ENCODE measurements at places on chromosomes 3 and 15.

- DNase-seq = no peak
These were observed 212.4 kb upstream of the TBC1D5 start for GRCh38 chr3:17954801-17955200.

GRCh38 chr15:96306321-96306720 lies 24.2 kb upstream of the NR2F2 start:
- DNase-seq = no peak

GRCh38 chr3:21825684-21826083 lies 74.7 kb upstream of the ZNF385D start:
- DNase-seq = no peak

DNA sequence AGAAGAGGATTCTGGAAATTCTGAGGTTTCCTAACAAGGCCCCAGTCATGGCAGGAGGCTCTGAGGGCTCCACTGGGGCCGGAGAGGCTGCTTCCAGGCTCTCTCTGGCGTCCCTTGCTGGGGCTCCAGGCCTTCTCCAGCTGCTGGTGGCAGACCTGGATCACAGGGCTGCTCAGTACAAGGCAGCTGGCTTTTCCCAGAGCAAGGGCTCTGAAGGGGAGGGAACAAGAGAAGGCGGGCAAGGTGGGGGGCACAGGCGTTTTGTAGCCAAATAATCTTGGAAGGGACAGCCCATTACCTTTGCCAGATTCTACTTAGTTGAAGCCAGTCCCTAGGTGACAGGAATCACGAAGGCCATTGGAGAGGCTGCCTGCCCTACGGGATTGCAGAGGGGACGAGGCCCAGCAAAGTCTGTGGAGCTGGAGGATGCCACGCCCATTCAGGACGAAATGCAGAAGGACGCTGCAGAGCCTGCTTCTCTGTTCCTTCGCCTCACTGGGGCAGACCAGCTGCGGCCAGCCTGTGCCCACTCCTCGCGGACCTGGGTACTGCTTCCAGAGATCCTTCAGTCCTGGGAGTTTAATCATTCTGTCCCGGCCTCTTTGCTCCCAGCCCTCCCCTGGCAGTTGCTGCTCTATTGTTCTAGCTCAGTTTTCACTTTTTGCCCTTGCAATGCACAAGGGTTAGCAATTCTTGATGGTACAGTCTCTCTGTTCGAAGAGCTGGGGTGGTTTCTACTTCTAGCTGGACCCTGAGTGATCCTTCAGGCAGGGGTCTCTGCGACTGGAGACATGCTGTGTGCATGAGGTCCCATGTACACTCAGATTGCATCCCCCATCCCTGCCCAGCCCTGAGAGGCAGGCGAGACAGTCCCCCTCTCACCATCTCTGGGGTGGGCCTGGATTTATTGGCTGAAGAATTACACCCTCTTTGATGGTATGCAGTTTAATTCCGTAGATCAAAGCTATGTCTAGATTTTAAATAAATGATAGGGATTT lies 149.3 kb upstream of the MEF2A start:
- no peak for DNase-seq

GRCh38 chr3:171348121-171348520 lies 112.1 kb downstream of the TNIK start:
- no peak for DNase-seq

DNA sequence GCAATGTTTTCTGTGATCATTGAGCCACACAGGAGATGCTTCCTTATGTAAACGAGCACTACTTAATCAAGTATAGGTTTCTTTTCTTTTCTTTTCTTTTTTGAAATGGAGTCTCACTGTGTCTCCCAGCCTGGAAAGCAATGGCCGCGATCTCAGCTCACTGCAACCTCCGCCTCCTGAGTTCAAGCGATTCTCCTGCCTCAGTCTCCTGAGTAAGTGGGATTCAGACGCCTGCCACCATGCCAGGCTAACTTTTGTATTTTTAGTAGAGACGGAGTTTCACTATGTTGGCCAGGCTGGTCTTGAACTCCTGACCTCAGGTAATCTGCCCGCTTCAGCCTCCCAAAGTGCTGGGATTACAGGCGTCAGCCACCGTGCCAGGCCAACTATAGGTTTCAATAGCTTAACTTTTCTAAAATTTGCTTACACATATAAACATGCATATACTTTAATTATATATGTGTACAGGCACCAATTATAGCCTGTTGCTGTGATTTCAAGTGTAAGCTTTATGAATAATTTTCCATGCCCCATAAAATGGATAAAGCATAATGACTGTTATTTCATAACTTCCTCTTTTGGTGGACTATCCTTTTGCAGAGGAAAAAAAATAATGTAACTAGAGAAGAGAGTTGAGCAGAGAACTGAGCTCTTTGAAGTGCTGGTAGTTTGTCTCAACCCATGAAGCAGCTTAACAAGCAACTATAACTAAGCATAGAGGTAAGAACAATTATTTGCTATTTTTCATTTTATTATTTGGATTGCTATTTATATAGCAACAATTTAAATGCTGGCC lies 24.8 kb upstream of the MBNL1 start:
- no peak for DNase-seq

DNA sequence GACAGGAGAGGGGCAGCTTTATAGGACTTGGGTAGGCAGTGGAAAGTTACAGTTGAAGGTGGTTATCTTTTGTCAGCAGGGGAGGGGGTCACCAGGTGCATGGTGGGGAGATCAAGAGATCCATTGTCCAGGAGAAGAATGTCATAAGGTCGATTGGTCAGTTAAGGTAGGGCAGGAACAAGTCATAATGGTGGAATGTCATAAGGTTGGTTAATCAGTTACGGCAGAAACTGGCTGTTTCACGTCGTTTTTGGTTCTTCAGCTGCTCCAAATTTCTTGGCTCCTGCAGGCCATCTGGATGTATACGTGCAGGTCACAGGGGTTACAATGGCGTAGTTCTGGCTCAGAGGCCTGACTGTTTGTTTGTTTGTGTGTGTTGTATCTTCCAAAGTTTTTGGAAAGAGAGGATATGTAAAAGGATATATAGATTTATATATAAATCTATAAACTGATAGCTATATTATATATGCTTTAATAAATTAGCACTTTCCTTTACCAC lies 565.1 kb downstream of the ZNF385D start:
- DNase-seq = no peak

GRCh38 chr3:4568841-4569240 lies 75.7 kb downstream of the ITPR1 start:
- DNase-seq = no peak

DNA sequence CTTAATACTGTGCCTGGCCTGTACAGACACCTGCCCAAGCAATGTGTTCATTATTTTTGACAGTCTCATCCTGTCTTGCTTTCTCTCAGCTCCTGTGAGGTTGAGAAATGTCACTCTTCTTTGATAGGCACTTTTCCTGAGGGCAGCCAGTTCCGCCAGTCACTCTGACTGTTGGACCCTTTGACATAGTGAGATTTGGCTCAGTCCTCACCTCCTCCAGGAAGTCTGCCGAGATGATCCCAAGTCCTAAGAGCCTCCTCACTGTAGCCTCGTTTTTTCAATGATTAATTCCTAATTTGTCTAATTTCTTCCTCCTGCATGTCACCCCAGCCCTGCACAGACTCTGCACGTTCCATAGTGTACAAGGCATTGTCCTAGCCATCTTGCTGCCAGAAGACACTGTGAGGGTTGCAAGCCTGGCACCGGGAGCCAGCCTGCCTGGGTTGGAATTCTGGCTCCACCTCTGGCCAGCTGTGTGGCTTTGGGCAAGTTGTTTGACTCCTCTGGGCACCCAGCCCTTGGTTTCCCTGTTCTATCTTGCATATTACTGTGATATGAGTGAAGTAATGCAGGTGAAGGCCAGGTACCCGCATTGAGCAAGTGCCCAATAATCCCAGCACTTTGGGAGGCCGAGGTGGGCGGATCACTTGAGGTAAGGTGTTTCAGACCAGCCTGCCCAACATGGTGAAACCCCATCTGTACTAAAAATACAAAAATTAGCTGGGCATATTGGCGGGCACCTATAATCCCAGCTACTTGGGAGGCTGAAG lies 24.3 kb downstream of the RPLP1 start:
- no peak for DNase-seq

- DNase-seq = no peak
These were observed 14.4 kb upstream of the NOX5 start for GRCh38 chr15:69000091-69000490.

DNA sequence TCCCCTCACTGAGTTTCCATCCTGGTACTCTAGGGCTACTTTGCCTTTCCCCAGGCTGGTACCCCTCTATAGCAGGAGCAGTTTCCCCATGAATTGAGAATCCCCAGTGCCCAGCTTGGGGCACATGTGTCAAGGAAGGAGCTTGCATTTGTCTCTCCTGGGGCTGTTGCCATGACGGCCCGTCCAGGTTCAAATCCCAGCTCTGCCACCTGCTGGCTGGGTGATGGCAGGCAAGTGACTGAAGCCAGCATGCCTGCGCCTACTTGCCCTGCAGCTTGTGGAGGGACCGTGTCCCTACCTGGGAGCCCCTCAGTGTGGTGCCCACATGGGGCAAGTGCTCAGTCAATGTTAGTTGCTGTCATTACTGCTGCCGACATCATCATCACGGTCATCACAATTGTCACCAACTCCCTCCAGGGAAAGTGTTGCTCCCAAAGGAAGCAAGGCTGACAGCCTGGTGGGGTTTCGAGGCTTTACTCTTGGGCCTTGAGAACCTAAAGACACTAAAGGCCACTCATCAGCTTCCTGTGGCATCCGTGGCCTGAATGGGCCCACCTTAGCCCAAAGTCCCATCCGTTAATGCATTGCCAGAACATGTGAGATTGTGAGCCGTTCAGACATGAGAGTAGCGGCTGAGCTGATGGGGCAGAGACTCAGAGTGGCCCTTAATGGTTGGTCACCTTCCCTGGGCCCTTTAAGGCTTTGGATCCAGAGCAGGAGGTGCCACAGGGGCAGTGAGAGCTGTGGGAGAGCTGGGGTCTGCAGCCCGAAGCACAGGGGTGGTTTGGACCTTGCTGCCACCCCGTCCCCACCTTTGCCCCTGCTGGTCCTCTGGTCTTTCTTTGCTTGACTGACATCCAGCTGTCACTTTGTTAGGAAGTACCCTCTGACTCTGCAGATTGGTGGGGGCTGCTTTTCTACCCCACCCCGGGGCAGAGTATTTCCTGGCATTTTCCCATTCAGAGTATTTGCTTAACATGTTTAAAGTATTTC lies 144.4 kb downstream of the DNAJB8 start:
- peak; percentile 25 for DNase-seq

- no peak for DNase-seq
These were observed 41.2 kb downstream of the CEP63 start for GRCh38 chr3:134527037-134527436.

- no peak for DNase-seq
These were observed 5.8 kb upstream of the TGFBR2 start for GRCh38 chr3:30600572-30600971.

GRCh38 chr15:83288381-83288801 lies 3.9 kb upstream of the BNC1 start:
- no peak for DNase-seq

- no peak for DNase-seq
These were observed 216.6 kb downstream of the XXYLT1 start for GRCh38 chr3:195054311-195054710.

- no peak for DNase-seq
These were observed 37.4 kb downstream of the GHSR start for GRCh38 chr3:172410702-172411477.

DNA sequence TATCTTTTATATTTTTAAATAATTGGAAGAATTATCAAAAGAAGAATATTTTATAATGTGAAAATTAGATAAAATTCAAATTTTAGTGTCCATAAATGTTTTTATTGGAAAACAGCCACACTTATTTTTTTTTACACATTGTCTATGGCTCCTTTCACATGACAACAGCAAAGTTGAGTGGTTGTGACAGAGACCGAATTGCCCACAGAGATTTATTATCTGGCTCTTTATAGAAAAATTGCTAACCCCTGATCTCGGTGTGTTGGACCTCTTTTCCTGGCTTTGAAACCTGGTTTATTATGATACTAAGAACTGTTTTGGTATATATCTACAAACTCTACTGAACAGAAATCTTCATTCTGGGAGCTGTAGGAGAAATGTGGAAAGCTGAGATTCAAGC lies 269.1 kb upstream of the UMPS start:
- no peak for DNase-seq

DNA sequence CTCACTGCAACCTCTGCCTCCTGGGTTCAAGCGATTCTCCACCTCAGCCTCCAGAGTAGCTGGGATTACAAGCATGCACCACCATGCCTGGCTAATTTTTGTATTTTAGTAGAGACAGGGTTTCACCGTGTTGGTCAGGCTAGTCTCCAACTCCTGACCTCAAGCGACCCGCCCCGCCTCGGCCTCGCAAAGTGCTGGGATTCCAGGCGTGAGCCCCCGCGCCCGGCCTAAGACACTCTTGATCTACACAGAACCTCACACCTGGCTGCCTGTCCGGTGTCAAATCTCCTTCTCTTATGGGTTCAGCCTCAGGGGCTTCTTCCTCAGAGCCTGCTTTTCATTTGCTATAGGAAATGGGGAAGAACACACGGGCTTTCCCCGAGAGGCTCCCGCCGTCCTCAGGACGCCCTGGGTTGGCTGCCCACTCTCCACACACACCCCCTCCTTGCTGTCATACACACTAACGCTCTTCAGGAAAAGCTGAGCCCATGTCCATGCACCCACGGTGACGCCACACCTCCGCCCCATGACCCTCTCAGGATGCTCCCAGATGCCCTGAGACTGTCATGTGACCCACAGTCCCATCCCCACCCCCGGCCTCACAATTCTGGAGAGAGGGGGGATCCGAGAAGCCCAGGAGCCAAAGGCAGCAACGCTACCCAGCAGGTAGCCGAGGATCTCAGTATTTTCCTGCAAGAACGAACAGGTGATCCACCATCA lies 10.4 kb downstream of the TMEM44 start:
- no peak for DNase-seq

- DNase-seq = no peak
These were observed 65.4 kb downstream of the SEMA5B start for GRCh38 chr3:122962149-122962548.

DNA sequence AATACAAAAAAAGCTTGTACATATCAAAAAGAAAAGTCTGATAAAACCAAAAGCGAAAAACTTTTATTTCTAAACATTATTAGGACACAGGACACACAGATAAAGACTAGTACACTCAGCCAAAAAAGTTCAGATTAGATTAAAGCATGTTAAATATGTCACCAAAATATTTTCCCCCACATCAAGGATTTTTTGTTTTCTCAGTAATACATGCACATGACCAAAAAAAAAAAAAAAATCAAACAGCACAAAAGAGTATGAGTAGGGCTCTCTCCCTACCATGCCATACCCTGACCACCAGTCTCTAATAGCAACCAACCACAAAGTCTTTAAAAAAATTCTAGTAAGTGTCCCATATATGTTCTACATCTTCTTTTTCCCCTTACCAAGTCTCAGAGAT lies 77.4 kb downstream of the LRRFIP2 start:
- no peak for DNase-seq

DNA sequence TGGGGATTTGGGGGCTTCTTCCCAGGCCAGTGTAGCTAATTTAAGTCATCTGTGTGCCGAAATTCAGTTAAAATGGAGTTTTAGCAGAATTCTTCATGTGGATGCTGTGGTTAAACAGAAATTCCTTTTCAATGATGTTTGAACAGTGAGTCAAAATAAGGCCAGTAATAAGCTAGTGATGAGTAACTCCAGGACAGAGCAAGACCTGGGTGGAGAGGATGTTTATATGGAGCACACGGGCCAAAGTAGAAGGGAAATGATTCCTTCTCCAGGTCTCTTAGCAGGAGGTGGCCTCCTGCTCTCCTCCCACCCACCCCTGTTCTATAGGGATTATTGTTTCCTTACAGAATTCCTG lies 31.9 kb upstream of the UACA start:
- no peak for DNase-seq

GRCh38 chr3:116140100-116140689 lies 305.1 kb downstream of the LSAMP start:
- DNase-seq = no peak
